ENCODE measurements at places on chromosomes 3 and 15.

GRCh38 chr15:77243135-77243534 lies 172.2 kb upstream of the TSPAN3 start:
- DNase-seq, result no peak

DNA sequence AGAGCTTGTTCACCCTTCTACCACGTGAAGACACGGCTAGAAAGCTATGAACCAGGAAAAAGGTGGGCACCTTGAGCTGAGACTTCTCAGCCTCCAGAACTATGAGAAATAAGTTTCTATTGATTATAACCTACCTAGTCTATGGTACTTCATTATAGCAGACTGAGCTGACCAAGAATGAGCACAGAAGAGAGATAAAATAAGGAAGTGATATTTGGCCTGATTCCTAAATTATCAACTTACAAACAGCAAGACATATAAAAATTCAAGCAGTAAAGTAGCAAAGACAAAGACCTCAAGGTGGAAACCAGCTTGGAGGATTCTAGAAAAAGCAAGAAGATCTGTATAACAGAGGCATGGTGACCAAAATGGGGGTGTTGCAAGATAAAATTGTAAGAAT lies 63.9 kb upstream of the OSTN start:
- no peak for DNase-seq

GRCh38 chr15:51874751-51875644 lies 45.5 kb downstream of the TMOD3 start:
- no peak for DNase-seq

DNA sequence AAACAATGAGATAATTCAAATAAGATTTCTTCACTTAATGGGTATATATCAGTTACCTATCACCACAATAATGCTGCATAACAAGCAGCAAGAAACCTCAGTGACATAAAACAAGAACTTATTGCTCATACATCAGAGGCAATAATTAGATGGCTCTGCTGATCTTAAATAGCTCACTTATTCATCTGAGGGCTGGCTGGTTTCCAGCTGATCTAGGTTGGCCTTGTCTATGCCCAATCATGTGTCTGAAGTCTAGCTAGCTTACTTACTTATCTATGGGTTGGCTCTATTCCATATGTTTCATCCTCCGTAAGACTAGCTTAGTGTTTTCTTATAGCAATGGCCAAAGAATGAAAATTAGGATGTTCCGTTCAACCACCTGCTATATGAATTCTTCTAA lies 109.4 kb upstream of the AGTR1 start:
- no peak for DNase-seq

DNA sequence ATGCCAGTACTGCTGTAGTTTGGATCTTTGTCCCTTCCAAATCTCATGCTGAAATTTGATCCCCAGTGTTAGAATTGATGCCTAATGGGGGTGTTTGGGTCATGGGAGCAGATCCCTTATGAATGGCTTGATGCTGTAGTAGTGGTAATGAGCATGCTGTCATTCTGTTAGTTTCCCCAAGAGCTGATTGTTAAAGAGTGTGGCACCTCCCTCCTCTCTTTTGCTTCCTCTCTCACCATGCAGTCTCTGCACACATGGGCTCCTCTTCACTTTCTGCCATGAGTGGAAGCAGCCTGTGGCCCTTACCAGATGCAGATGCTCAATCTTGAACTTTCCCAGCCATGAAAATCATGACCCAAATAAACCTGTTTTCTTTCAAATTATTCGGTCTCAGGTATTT lies 141.3 kb upstream of the DPPA4 start:
- DNase-seq, result no peak

- DNase-seq, result no peak
These were observed 442.4 kb upstream of the BCHE start for GRCh38 chr3:166279636-166280035.

GRCh38 chr3:80190051-80190450 lies 422.3 kb upstream of the ROBO1 start:
- DNase-seq, result no peak

Measured in stimulated activated CD8-positive, alpha-beta memory T cell treated with anti-CD3 and anti-CD28 coated beads, Interleukin-12 subunit alpha, Interleukin-12 subunit beta, amount 100 ng/mL, for 4 hours (primary cell).